ENCODE measurements at places on chromosomes 5 and 9. TPM values are rescaled to one million over a fixed set of nuclear protein-coding genes. Genes with fewer than 3 reads are reported as not detected.

SPATA31A7 gene
- not detected for total RNA-seq

DNA sequence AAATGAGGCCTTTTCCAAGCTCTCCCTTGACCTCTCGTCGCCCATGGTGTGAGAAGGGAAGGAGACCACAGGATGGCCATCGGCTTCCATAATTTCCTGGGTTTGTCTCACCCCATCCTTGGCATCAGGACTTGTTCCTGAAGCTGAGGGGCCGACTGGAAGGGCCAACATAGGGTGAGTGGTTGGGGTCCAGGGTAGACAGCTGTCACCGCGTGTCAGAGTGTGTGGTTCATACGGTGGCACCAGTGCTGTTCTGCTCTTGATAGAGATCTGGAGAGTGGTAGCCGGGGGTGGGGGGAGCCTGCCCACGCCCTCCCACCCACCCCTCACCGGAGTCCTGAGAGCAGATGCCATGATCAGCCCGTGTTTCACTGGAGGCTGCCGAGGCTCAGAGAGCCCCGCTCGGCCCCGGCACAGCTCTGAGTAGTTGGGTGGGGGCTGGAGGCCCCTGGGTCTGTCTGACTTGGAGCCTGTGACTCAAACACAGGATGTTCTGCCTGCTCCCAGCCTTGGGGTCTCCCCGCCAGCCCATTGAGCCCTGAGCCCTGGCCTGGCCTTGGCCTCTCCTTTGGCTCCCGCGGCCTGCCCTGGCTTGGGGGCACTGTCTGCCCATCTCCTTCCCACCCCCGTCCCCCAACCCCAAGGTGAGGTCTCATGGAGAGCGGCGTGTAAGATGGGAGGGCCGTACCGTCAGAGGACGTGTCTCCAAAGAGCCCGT is 53.1 kb upstream of the IER5L start:
- no peak overlapping the region for H3K4me3 ChIP-seq
- H3K27ac ChIP-seq: no peak overlapping the region
- DNase-seq: no peak
- H3K36me3 ChIP-seq: no peaks in the 10 kb centered on the region
- H3K27me3 ChIP-seq: no peaks in the 10 kb centered on the region
- no peaks in the 10 kb centered on the region for H3K4me1 ChIP-seq

DNA sequence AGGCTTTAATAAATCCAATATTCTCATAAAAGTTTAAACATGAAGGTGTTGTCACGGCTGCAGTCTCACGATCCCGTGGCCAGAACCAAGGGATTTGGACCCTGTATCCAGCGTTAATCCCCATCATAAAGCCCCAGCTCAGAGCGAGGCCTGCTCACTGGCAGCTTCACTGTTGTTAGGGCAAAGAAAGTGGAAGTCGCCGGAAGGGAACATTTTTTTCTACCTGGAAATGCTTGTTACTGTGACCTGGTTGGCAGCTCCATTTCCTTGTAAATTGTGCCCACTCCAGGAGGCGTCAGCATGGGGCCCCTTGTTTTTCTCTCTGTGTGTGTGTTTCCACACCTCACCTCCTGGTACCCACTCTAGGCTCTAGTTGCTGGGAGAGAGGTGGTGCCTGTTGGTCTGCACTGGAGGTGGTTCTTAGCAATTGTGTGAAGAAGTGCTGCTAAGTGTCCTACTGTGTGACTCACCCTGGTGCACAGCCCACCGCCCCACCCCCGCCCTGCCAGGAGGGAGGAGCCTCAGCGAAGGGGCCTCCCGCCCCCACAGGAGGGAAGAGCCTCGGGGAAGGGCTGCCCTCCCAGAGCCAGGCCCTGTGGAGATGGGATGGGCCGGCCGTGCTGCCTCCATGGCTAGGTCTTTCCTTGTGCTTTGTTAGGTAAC is 105.1 kb downstream of the EHMT1 start:
- no peak overlapping the region for H3K4me3 ChIP-seq
- no peak for DNase-seq
- H3K36me3 ChIP-seq: peaks cover 12% of the 10 kb centered on the region
- no peak overlapping the region for H3K27ac ChIP-seq
- no peaks in the 10 kb centered on the region for H3K4me1 ChIP-seq
- H3K27me3 ChIP-seq: no peaks in the 10 kb centered on the region

BTF3 gene
- total RNA-seq: 309 TPM

GRCh38 chr5:133052317-133053175 is 733 bp downstream of the HSPA4 start:
- H3K4me1 ChIP-seq: peaks cover 36% of the 10 kb centered on the region
- peak overlapping the region; percentile 93 for H3K4me3 ChIP-seq
- peak overlapping the region; percentile 94 for H3K27ac ChIP-seq
- H3K36me3 ChIP-seq: peaks cover 33% of the 10 kb centered on the region

DNA sequence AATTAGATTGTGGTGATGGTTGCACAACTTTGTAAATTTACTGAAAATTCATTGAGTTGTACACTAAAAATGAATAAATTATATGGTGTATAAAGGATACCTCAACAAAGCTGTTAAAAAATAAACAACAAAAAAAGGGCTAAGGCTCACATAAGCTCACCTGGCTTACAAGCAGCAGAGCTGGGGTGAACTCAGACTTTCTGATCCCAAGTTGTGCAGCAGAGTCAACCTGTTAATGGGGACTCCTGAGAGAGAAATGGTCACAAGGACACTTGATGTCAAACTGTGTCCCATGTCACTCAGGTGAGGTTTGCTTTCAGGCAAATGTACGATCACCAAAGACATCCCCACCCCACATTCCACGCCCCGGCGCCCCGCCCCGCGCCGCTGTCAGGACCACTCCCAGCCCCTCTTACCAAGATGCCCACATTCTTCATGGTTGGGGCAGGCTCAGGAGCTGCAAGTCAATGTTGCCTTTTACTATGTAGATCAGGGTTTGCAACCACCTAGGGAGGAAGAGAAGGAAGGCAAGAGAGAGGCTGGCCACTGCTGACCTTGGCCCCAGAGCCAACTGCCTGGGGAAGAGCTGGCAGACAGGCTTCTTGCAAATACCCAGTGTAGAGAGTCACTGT is 22.4 kb upstream of the SLC36A1 start:
- no peak overlapping the region for H3K4me3 ChIP-seq
- H3K4me1 ChIP-seq: no peaks in the 10 kb centered on the region
- DNase-seq: no peak
- H3K27ac ChIP-seq: no peak overlapping the region
- H3K27me3 ChIP-seq: peaks cover 21% of the 10 kb centered on the region

IL5 gene
- not detected for total RNA-seq

GRCh38 chr9:99722877-99723276 is 98.8 kb upstream of the NR4A3 start:
- no peaks in the 10 kb centered on the region for H3K4me1 ChIP-seq
- no peak for DNase-seq
- H3K27me3 ChIP-seq: no peaks in the 10 kb centered on the region
- H3K27ac ChIP-seq: no peak overlapping the region
- H3K36me3 ChIP-seq: no peaks in the 10 kb centered on the region

DNA sequence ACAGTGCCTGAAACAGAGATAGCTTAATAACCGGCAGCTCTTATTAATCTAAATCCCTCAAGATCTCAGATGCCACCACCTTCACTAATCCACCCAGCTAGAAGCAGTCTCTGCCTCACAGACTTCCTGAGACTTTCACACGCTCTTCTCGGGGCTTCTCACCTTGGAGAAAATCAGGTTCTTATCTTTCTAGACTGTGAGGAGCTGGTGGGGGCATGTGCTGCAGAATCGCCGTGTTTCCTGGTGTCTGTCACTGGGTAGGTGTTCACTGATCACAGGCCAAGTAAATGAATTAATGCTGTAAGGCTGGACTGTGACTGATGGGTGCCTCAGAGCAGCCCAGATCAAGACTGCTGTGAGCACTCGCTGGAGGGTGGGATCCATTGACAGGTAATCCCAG is 101.7 kb downstream of the PSD2 start:
- peaks cover 74% of the 10 kb centered on the region for H3K27me3 ChIP-seq
- H3K4me3 ChIP-seq: no peak overlapping the region
- no peaks in the 10 kb centered on the region for H3K4me1 ChIP-seq
- DNase-seq: no peak
- no peak overlapping the region for H3K27ac ChIP-seq
- no peaks in the 10 kb centered on the region for H3K36me3 ChIP-seq

- H3K36me3 ChIP-seq: 0 out of 2 replicates have a peak, but pooled peaks cover 8% of the 10 kb centered on the region
- DNase-seq: no peak
- no peaks in the 10 kb centered on the region for H3K4me1 ChIP-seq
- H3K27me3 ChIP-seq: no peaks in the 10 kb centered on the region
These were observed 14.6 kb downstream of the TEX53 start for GRCh38 chr9:114643001-114643400.

DNA sequence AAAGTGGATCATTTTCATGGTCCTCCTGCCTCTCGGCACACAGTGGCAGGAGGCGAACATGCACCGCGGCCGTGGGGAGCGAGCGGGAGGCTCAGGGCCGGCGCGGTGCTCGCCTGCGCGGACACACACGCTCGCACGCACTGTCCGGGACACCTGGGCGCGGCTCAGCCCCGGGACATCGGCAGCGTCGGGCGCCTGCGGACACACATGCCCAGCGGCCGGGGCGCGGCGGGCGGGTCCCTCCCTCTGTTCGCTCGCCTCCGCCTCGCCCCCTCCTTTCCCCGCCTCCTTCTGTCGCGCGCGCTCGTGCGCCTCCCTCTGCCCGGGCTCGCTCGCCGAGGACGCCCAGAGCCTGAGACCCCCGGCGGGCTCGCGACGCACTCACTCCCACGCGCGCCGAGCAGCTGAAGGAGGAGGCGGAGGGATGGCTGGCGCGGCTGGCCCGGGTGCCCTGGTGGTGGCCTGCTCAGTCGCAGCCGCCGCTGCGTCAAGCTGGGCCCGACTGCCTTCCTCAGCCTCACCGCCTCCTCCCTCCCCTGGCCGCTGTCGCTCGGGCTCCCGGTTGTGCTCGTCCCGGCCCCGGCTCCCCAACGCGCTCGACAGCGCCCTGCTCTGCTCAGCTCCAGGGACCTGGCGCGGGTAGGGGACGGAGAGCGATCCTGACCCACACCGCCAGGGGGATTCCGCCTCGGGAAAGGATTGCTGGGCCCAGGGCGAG is at the start of gene FRMD3:
FRMD3 (minus strand) TSS at position 230 of the 718 bp plus-strand sequence; CDS start at position 60, 170 bp downstream.
- peak within 1 kb of the TSS; percentile 62 for H3K27ac ChIP-seq
- peak within 1 kb of the TSS; percentile 63 for H3K4me3 ChIP-seq
- H3K36me3 ChIP-seq: no peaks in the 10 kb centered on the region
- no peaks in the 10 kb centered on the region for H3K27me3 ChIP-seq
- peak; percentile 89 for DNase-seq
- H3K4me1 ChIP-seq: peaks cover 31% of the 10 kb centered on the region

Measured in SJSA1 (cell line).